Kidney epithelial cell (primary cell): ENCODE measurements at places on chromosomes 3 and 15. TPM values are rescaled to one million over a fixed set of nuclear protein-coding genes. Genes with fewer than 3 reads are reported as not detected.

The UBXN7 gene
- 13.0 and 16.4 TPM in 2 replicates for total RNA-seq

The TIMP4 gene
- 1.1 and 2.8 TPM in 2 replicates for total RNA-seq

The ADIPOQ gene
- not detected in 2 replicates for total RNA-seq

The GABRR3 gene
- total RNA-seq: not detected in 2 replicates

The CYP1A2 gene
- not detected in 2 replicates for total RNA-seq

The TCAIM gene
- 29.0 and 30.3 TPM in 2 replicates for total RNA-seq

The UBAP1L gene
- 0.68 and 1.2 TPM in 2 replicates for total RNA-seq

The RNF13 gene
- total RNA-seq: 34.6 and 43.4 TPM in 2 replicates

The CFAP100 gene
- total RNA-seq: not detected in 2 replicates

The KNL1 gene
- 3.2 and 3.8 TPM in 2 replicates for total RNA-seq

The IL20RB gene
- total RNA-seq: 0.58 and 0.89 TPM in 2 replicates

The CPNE9 gene
- 0.27 TPM in 1 of 2 replicates, not detected in the other for total RNA-seq

The ZNF80 gene
- total RNA-seq: not detected in 2 replicates

The HCLS1 gene
- 0.92 and 1.1 TPM in 2 replicates for total RNA-seq

The TRIM42 gene
- total RNA-seq: not detected in 2 replicates

The ZBED2 gene
- 1.0 TPM in 1 of 2 replicates, not detected in the other for total RNA-seq

The SNX33 gene
- 23.4 and 25.7 TPM in 2 replicates for total RNA-seq

The TLR9 gene
- not detected in 2 replicates for total RNA-seq

The CX3CR1 gene
- total RNA-seq: not detected in 2 replicates

The C3orf80 gene
- total RNA-seq: 1.2 TPM in 2 replicates

GRCh38 chr15:65962187-65962586 lies 92.9 kb downstream of the RAB11A start:
- DNase-seq: no peak

DNA sequence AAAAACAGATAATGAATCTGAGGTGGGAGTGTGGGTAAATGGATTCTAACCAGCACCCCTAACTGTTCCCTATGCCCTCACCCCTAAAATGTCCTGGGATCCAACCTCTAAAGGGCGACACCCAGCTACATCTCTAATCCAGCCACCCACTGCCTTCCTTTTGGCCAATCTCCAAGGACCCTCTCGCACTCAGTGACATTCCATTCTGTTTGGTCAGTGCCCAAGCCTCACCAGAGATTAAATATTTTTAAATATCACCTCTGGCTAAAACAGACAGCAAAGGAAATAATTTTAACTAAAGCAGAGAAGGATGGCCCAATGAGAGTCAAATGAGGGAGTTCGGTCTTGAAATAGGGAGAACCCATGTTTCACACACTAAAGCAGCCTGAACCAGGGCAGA lies 19.9 kb upstream of the SCN10A start:
- DNase-seq: no peak

GRCh38 chr3:50495609-50496423 lies 7.6 kb downstream of the CACNA2D2 start:
- no peak for DNase-seq

GRCh38 chr3:98215051-98215450 lies 48.6 kb downstream of the OR5H15 start:
- no peak for DNase-seq

GRCh38 chr3:24601066-24601939 lies 106.7 kb upstream of the THRB start:
- DNase-seq: no peak

DNA sequence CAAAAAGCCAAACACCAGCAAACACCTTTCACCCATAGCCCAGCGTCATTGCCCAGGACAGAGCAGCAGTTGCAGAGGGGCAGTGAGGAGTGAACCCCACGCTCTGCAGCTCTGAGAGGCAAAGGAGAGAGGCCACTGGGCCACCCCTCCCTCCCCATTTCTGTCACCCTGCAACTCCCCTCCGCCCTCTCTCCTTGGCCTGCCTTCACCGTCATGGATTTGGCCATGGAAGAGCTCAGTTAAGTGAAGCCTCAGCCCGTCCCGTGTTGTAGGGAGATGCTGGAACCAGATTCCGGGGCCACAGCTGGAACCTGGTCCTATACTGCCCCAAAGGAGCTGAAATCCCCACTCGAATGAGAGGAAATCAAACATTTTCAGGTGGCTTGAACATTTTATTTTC lies 21.9 kb downstream of the MRAS start:
- no peak for DNase-seq

GRCh38 chr3:151526757-151527156 lies 65.9 kb upstream of the IGSF10 start:
- no peak for DNase-seq

- DNase-seq: no peak
Observed at GRCh38 chr15:61186905-61187741, 42.0 kb downstream of the RORA start.

- no peak for DNase-seq
Observed at GRCh38 chr3:176581589-176581988, 615.7 kb downstream of the TBL1XR1 start.

- no peak for DNase-seq
Observed at GRCh38 chr15:48989170-48989569, 25.5 kb upstream of the SHC4 start.

DNA sequence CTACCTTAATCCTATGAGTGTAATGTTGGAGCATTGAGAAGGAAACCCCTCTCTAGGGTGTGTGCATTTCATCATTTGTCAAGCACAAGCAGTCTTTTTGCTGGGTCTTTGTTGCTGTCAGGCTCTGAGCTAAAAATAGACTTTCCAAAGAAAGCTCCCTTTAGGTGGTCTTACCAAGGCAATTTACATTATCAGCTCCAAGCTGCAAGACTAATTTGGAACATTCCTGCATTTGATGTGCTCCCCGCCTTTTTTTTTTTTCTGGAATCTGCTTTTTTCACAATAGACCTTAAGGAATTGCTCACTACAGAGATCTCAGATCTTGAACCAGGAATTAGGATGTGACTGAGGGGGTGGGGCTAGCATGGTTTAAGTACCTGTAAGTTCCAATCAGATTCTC lies 60.6 kb upstream of the STAC start:
- no peak for DNase-seq

DNA sequence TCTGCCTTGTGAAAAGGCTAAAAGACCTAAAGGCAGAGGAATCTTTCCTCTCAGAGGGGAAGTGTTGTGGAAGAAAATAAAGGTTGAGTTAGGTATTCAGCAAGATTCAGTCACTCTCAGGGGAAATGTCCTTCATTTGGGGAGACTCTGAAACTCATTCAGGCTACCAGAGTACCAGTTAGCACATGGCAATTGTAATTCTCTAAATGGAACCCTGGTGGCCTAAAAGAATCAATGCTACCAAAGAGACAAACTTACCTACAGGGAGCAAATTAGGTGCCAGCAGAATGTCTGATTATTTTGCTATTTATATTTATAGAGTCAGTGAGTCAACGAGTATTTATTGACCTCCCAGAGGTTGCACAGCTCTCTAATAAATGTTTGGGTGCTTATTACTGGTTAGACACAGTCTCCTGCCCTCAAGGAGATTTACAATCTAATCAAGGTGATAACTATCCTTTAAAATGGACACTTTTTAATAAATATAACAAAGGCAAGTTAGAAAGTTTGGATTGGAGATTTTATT lies 33.9 kb upstream of the CDIN1 start:
- no peak for DNase-seq

DNA sequence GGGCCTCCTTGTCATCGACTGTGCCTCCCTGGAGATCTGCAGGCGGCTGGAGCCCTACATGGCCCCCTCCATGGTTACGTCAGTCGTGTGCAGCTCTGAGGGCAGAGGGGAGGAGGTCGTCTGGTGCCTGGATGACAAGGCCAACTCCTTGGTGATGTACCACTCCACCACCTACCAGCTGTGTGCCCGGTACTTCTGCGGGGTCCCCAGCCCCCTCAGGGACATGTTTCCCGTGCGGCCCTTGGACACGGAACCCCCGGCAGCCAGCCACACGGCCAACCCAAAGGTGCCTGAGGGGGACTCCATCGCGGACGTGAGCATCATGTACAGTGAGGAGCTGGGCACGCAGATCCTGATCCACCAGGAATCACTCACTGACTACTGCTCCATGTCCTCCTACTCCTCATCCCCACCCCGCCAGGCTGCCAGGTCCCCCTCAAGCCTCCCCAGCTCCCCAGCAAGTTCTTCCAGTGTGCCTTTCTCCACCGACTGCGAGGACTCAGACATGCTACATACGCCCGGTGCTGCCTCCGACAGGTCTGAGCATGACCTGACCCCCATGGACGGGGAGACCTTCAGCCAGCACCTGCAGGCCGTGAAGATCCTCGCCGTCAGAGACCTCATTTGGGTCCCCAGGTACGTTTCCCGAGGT lies 146.5 kb downstream of the LRRK1 start:
- DNase-seq: no peak

DNA sequence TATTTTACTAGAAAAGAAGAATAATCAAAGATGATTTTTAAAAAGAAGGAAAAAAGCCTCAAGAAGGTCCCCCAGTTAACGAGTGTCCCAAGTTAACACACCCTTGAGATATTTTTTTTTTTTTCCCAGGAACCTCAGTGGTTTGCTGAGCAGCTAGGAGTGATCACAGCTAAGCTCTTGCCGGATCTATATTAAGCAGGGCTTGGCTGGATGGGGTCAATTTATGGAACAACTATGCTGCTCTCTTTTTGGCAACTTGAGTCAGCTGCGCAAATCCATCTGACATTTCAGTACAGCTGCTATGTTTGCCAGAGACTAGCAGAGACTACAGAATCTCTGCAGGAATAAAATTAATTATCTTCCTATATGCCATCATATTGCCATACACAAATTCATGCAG lies at the start of gene LMOD3:
Gene LMOD3 (minus strand): TSS at position 193 of the 400 bp plus-strand sequence. CDS start 209 bp downstream, outside the sequence.
- no peak for DNase-seq

GRCh38 chr3:64600246-64600950 lies 87.4 kb downstream of the ADAMTS9 start:
- no peak for DNase-seq

- DNase-seq: no peak
Observed at GRCh38 chr3:35320646-35321407, 318.5 kb upstream of the ARPP21 start.

GRCh38 chr15:79451361-79451999 lies 19.3 kb downstream of the MINAR1 start:
- no peak for DNase-seq

GRCh38 chr3:73292220-73292619 lies 230.8 kb downstream of the EBLN2 start:
- DNase-seq: no peak

- DNase-seq: no peak
Observed at GRCh38 chr15:51076524-51077220, 18.0 kb downstream of the TNFAIP8L3 start.

GRCh38 chr3:148727231-148727630 lies 29.5 kb downstream of the AGTR1 start:
- no peak for DNase-seq

- no peak for DNase-seq
Observed at GRCh38 chr15:89075846-89076245, 12.4 kb upstream of the ABHD2 start.

- no peak for DNase-seq
Observed at GRCh38 chr3:175502155-175502554, 643.0 kb downstream of the NAALADL2 start.
